ENCODE measurements at places on chromosomes 3 and 15.

DNA sequence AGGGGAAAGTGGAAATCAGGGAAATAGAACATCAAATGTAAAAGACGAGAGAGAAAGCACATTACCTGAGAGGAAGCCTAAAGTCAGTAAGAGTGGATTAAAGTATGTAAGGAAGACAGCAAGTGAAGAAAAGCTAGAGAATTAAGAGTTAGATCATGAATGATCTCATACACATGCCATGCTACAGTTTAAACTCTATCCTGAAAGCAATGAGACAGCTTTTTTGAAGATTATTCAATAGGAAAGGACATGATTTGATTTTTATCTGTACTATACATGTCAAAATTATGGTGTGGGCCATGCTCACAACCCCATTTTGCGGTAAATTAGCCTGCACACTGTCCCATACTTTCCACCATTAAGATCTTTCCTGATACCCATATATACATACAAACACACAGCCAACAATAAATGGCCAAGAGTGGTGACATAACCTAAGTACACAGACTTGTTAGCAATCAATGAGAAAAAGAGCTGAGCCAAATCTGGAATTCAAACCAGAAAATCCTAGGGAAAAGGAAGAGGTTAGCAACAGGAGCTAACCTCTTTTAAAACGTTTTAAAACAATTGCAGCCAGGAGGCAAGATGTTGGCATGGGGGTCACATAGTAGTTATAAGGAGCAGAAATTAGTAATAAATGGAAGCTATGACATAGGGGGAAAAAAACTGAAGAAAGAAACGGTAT is 4.5 kb downstream of the MYO9A start:
- no peak for DNase-seq

DNA sequence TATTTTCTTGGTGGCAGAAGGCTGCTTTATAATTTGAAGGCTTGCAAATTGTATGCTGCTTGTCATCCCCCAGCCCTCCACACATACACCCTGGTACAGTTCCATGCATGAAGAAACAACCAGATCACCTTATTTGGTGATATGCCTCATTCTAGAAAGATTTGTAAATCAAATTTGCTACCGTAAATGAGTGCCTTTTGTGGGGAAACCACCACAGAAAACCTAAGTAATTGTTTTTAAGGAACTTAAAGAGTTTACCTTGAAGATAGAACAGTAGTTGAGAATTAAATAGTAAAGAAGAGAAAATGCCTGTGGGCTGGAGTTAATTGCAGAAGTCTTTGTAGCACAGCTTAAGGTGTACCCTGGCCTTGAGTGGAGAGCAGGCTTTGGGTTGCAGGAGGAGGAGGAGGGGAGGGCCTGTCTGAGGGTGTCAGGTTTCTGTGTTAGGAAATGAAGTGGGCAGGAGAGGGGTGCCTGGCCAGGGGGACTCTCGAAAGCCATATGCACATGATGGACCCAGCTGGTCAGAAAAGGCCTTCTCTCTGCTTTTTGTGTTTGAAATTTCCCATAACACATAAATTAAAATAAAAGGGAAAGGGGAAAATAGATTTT is 6.9 kb downstream of the NIPA2 start:
- peak; percentile 66 for DNase-seq

- no peak for DNase-seq
Observed at GRCh38 chr15:40549894-40550293, 14.9 kb downstream of the CCDC32 start.

- no peak for DNase-seq
Observed at GRCh38 chr15:63243101-63243500, 34.3 kb upstream of the APH1B start.

GRCh38 chr15:87947560-87947959 is 309.0 kb downstream of the NTRK3 start:
- no peak for DNase-seq

DNA sequence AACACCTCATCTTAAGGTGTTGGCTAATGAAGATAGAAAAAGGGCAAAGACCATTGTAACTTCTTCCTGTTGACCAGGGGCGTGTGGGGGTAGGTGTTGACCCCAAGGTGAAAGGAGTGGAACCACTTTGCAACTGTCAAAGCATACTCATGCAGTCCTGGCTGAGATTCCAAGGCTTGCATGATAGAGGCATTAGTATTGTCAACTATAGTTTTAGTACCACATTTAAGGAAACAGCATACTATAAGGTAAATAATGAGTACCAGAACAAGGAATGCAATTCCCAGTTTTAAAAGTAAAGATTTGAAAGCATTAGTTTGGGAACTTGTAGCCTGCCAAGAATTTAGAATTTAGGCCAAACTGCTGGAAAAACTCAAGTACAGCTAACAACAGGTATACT is 27.8 kb upstream of the ADGRG7 start:
- DNase-seq, result no peak

- no peak for DNase-seq
Observed at GRCh38 chr3:146715170-146715569, 110.0 kb upstream of the PLSCR5 start.

DNA sequence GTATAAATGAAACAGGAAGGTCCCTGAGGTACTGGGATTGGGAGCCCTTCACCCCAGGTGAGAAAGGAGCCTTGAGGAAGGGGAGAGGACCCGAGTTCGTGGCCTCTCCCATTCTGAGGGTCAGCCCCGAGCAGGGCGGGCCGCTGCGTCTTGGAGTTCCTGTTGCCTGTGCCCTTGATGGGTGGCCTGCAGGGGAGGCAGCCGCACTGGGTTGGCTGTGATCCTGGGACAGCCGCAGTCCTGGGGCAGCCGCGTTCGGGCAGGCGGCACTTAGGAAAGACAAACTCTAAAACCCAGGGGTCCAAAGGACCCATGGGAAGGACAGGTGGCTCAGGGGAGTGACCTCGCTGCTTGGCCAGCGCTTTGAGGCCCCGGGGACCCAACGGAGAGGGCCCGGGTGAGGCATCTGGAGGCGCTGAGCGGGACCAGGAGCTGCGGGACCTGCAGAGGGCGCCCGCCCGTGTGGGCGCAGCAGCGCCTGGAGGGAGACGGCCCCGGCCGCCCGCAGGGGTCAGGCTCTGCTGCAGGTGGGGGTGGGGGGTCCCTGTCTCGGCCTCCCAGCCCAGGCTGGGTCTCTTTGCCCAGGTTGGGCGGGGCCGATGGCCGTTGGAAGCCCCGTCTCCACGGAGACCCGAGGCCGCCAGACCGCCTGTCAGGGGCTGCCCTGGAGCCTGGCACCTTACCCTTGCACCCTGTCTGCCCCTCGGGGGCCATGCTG is 65.1 kb downstream of the HMCES start:
- peak; percentile 77 for DNase-seq

DNA sequence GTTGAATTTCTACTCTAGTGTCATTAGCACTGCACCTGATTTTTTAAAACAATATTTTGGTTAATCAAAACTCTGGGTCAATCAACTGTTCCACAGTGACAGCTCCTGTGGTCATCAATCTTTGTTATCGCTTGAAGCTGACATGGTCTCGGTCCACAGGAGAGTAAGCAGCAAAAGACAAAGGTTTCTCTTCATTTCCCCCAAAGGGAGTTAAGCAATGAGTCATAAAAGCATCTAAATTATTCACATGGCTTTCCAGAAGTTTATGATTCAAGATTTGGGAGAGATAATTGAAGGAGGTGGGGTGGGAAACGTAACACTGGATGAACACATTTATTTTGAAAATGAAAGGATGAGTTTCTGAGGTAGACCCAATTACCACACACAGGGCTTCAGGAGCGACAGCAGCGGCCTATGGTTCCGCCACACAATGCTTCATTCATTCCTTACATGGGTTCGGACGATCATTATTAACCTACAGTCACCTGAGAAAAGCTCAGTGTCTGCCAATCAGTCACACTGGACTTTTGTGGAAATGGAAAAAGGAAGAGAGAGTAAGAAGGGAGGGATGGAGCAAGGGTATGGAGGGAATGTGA is 505.1 kb downstream of the FHIT start:
- no peak for DNase-seq

- no peak for DNase-seq
Observed at GRCh38 chr3:124893526-124893925, 6.4 kb upstream of the ITGB5 start.

- DNase-seq, result no peak
Observed at GRCh38 chr15:60875681-60876080, 353.4 kb downstream of the RORA start.

DNA sequence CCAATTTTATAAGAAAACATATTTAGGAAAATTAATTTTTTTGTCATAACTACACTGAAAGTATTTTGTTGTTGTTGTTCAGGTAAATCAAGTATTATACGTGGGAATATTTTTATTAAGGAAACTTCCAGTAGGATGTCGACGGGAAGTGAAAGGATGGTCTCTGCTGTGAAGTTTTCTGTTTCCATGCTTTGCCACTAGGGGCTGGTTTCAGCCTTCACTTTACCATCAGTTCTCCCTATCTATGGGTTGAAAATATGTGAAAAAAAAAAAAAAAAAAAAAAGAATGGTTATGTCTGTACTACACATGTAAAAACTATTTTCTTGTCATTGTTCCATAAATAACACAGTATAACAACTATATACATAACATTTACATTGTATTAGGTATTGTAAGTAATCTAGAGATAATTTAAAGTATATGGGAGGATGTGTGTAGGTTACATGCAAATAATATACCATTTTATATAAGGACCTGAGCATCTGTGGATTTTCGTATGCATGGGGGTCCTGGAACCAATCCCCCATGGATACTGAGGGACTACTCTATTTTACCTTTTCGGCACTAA is 136.7 kb downstream of the SMAD6 start:
- DNase-seq, result no peak

DNA sequence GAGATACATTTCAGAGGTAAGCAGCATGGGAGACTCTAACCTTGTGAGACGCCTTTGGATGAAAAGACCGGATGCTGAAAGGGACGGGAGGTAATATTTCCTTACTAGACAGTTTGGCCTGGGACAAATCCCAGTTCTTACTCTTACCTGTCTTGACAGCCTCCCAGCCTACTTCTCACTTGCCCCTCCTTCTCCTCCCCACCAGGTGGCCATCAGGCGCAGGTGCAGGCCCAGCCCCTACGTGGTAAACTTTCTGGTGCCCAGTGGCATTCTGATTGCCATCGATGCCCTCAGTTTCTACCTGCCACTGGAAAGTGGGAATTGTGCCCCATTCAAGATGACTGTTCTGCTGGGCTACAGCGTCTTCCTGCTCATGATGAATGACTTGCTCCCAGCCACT is 6.3 kb downstream of the HTR3D start:
- DNase-seq, result no peak

DNA sequence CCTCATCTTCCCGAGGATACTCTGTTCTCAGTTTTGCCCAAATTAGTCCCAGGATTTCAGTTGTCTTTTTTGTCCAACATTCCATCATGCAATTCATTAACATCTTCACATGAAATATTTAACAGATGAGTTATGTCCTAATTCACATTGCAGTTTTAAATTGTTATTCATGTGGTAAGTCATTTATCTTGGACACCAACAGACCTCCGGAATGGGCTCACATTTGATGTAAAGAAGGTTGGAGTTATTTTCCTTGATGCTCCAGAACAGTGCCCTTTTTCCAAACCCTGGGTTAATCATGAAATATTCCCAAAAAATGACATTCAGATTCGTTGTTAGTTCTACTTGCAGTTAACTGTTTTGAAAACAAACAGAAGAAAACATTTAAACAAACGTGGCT is 32.8 kb upstream of the LRTM1 start:
- DNase-seq, result no peak

GRCh38 chr3:59127071-59127470 is 77.2 kb upstream of the CFAP20DC start:
- no peak for DNase-seq

DNA sequence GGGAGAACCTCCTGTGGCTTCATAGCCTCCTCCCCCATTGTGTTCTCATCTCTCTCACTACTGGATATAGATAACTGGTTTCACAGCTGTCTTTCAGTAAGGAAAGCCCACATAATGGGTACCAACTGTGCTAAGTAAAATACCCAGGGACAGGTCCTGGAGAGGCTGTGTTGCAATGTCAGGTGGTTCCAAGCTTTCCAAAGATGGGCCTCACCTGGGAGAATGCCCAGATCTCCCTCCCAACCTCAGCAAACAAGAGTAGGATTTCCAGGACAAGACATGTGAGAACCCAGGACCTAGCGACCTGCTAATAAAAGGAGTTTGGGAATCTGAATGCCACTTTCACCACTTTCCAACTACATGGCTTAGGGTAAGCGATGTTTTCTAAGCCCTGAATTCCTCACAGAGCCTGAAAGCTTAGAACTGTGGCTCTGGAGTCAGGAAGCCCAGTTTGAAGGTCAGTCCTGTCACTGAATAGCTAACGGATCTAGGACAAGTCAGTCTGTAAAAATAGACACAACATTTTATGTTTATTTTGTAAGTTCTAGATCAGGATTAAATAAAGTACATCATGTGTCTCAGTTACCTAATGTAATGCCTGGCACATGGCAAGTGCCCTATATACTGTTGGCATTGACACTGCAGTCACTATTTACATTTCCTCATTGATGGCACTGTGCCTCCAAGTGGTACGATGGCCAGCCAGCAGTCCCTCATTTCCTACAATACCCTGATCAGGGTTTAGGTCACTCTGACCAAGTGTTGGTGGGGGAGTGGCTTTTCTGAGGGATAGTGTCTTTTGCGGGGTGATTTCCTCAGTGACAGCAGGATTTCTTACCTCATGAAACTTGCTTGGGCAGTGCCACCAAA is 11.9 kb downstream of the CERS3 start:
- DNase-seq, result no peak

- DNase-seq, result no peak
Observed at GRCh38 chr3:42210726-42211125, 55.3 kb downstream of the CCK start.

DNA sequence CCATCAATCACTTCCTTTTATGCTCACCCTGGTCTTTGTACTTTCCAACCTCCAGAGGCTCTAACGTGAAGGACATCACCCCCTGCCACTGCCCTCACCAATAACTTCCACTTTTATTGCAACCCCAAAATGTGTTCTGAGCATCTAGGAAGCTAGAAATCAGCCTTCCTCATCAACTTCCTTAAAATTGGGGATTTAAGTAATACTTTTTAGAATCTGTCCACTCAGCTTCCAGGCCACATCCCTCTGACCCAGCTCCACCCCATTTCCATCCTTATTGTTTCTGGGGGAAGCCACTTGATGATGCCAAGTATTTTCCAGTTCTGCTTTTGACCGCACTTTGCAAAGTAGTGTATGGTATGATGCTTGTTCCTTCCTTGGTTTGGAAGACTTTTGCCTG is 73.5 kb upstream of the XCR1 start:
- DNase-seq, result no peak

DNA sequence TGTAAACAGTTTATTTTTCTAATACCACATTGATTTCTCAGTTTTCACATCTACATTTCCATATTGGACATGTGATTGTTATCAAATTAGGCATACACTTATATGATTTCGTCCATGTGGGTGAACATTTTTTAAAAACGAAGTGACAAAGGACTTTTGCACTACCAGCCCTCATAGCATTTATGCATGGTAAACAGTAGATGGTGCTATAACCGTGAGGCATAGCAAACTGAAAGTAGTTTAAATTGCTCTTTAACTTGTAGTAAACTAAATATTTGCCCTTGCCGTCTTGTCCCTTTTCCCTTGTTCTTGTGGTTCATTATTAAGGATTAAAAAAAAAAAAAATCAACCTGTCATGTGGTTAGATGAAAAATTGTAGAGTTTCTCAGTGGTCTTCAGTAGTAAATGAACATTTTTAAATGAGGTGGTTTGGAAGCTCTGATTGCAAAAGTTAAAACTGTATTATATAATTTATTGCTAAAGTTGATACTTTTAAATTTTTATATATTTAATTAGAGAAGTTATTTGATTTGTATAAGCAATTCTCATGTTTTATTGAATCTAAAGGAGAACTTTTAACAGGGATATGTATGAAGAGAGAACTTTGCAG is 24.0 kb downstream of the STX19 start:
- DNase-seq, result no peak

GRCh38 chr15:88382482-88382983 is 84.7 kb downstream of the MRPL46 start:
- no peak for DNase-seq

- no peak for DNase-seq
Observed at GRCh38 chr15:84112025-84112424, 123.5 kb upstream of the GOLGA6L4 start.

Data from H9 (cell line).